Astrocyte of the cerebellum (primary cell): ENCODE measurements at places on chromosomes 13 and 19.

- no peak for DNase-seq
Measured at GRCh38 chr13:33262062-33262487, 23.5 kb downstream of the STARD13 start.

- DNase-seq, result no peak
Measured at GRCh38 chr13:111385183-111385857, 64.9 kb downstream of the TEX29 start.

GRCh38 chr13:32225481-32225931 lies 89.7 kb downstream of the ZAR1L start:
- peak; percentile 80 for DNase-seq

DNA sequence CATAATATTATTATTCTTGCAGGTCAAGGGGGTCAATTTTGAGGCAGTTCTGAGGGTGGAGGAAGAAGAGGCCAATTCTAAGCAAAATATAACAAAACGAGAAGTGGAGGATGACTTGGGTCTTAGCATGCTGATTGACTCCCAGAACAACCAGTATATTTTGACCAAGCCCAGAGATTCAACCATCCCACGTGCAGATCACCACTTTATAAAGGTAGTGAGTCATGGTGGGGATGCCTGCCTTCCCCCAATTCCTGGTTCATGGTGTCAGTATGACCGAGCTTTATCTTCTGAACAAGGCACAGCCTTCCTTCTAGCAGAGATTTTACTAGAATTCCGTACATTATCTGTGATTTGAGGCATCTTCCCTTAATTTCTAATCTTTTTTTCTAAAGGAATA lies 9.4 kb upstream of the DCUN1D2 start:
- DNase-seq, result no peak

DNA sequence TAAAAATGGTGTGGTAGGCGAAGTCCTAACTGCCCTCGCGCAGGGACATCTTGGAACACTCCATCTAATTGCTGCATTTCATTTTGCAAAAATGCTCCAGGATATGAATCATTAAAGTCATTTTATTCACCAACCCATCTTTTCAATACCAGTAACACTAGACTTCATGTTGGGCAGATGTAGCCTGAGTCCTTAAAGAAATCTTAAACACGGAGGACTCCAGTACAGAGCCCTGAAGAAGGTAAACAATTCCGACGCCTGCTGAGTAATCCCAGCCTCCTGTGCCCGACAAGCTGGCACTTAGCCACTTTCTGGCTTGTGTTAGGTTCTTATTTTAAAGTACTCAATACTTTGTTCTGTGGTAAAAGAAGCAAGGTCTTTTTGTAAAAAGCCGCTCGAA lies 58.0 kb upstream of the IRS2 start:
- peak; percentile 6 for DNase-seq

DNA sequence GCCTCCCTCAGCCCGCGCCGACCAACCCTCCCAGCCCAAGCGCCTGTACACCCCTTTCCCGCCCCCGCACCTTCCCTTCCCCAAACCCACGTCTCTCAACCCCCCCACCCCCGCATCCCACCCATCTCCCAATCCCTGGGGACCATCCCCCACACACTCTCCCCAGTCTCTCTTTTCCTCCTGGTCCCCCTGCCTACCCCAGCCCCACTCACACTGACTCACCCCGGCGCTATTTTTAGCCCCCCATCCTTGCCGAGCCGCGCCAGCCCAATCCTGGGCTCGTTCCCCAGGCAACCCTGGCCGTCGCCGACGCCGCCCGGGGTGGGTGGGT lies 11.7 kb downstream of the CIC start:
- no peak for DNase-seq

- DNase-seq, result no peak
Measured at GRCh38 chr13:28411831-28412353, 83.0 kb downstream of the FLT1 start.

DNA sequence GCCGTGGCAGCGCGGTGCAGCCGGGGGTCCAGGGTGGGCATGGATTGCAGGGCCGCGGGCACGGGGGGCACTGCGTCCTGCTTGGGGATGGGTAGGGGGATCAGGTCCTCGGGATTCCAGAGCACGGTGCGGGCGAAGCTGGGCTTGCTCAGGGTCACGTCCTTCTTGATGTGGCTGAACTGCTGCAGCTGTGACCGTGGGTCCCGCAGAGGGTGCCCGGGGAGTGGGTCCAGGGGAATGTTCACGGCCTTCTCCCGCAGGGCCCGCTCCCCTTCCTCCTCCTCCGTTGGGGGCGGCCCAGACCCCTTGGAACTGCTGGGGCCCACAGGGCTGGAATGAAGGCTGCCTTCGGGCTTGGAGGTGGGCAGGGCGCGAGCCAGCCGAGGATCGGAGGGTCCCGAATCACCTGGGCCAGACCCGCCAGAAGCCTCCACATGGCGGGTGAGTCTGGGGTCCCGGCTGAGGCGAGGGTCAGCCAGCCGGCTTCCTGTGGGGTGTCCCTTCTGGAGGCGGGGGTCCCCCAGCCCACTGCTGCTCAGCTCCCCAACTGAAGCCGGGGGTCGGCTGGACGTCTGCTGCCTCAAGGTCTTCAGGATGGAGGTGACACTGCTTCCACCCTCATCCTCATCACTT lies 18.9 kb upstream of the TMEM160 start:
- no peak for DNase-seq

- DNase-seq, result no peak
Measured at GRCh38 chr19:42369433-42370067, 20.5 kb downstream of the CNFN start.

DNA sequence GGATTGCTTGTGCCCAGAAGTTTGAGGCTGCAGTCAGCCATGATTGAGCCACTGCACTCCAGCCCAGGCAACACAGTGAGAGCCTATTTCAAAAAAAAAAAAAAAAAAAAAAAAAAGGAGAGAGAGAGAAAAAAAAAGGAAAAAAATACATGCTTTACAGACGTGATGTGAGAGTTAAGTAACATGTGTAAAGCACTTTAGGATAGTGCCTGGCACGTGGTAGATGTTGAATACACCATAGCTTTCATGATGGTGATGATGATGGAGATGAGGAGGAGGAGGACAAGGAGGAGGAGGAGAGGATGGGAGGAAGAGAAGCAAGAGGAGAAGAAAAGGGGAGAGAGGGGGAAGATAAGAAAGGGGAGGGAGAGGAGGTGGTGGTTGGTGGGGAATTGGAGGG lies 15.1 kb upstream of the RUBCNL start:
- no peak for DNase-seq

GRCh38 chr19:30288911-30289310 lies 83.3 kb upstream of the ZNF536 start:
- DNase-seq, result no peak
